ENCODE measurements at places on chromosomes 12 and 14.

DNA sequence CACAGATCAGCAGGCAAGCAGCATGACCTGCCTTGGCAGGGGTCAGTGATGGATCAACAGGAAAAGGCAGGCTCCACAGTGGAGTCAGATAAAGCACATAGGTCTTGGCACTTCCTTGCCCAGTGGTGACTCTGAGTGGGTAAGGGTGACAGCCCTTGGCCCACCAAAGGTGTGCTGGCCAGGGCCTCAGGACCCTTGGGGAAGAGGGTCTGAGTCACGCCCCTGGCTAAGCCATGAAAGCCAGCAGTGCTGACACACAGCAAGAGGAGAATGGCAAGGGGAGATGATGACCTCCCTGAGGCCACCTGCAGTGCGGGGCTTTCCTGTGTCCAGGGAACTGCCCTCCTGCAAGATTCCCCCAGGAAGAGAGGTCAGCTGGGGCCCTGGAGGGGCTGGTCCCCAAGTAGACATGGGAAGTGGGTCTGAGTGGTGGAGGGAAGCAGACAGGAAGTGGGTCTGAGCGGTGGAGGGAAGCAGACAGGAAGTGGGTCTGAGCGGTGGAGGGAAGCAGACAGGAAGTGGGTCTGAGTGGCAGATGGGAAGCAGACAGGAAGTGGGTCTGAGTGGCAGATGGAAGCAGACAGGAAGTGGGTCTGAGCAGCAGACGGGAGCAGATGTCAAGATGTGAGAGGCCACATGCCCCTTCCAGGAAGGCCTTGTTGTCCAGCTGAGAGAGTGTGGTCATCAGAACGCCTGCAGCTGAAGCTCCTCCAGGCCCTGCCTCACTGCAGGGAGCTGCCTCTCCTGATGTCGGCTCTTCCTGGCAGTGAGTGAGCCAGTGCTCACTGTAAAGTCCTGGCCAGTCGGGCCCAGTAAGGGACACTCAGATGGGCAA lies 34.8 kb downstream of the DIO3 start:
- DNase-seq, result no peak

GRCh38 chr14:68105816-68106215 lies 286.2 kb downstream of the RAD51B start:
- DNase-seq, result no peak

DNA sequence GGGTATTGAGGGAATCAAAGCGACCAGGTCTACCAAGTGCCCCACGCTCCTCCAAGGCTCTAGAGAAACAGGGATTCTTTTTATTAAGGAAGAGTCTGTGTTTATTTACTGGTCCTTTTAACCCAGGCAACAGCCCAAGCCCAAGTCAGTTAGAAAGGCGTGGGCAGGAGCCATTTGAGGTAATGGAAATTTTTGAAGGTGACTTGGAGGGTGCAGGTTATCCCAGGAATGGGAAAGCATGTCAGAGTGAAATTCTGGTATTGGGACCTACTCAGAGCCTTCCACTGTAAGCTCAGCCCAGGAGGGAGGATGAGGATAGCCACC lies 2.9 kb downstream of the SLC6A12 start:
- DNase-seq, result no peak

- no peak for DNase-seq
These were observed 20.4 kb downstream of the PIGH start for GRCh38 chr14:67579636-67580035.

DNA sequence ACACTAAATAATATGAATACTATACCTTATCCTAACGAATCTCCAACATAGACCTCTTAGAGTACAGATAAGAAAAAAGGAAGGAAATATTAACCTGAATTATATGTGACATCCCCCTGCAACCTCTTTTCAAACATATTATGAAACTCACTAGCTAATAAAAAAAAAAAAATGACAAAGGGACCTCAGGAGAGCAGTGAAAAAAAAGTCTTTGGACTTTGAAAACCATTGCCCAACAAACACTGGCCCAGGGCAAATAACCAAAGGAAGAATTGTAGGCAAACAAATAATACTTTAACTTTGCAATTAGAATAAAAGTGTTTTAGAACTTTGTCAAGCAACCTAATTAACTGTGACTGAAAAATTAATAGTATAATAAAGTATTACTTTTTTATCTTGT lies 7.7 kb downstream of the SOX5 start:
- DNase-seq, result no peak

DNA sequence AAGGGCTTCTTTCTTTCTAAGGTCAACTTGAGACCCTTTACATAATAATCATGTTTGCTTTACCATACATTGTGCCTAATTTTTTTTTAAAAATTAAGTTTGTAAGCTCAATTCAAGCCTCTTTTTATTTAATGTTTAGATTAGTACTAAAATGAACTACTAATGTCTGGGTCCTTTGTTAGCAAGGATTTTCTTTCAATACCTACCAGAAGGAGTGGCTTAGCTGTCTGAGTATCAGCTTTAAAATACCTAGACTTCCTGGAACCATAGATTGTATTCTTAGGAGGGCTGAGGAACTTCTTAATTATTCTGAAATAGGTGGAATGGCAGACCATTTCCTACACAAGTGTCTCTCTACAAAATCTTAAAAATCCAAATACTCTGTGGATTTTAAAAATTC lies 122.1 kb downstream of the HMGA2 start:
- DNase-seq, result no peak

GRCh38 chr14:65334765-65335410 lies 77.6 kb upstream of the FUT8 start:
- DNase-seq, result no peak

DNA sequence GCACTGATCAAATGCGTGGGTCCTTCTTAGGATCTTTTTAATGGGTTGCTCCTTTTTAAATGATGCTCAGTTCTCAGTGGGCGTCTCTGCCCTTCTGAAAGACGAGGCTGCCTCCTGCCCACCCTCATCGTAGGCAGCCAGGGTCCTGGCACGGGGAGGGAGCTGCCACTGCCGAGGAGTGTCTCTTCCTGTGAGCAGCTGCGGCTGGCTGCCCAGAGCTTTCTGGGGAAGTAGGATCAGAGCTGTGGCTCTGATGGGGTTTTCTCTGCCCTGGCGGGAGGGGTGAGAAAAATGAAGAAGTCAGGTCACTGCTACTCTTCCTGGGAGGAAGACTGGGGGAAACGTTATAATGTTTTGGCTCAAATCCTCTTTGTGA lies 31.1 kb upstream of the BEGAIN start:
- no peak for DNase-seq

- no peak for DNase-seq
These were observed 53.2 kb upstream of the DYRK2 start for GRCh38 chr12:67595365-67595764.

GRCh38 chr12:25855716-25856115 lies 102.8 kb upstream of the RASSF8 start:
- DNase-seq, result no peak

Data from Panc1 (cell line).